ENCODE measurements at places on chromosomes 4 and X.

GRCh38 chr4:169987327-169988228, 38.6 kb downstream of the MFAP3L start:
- DNase-seq = no peak

DNA sequence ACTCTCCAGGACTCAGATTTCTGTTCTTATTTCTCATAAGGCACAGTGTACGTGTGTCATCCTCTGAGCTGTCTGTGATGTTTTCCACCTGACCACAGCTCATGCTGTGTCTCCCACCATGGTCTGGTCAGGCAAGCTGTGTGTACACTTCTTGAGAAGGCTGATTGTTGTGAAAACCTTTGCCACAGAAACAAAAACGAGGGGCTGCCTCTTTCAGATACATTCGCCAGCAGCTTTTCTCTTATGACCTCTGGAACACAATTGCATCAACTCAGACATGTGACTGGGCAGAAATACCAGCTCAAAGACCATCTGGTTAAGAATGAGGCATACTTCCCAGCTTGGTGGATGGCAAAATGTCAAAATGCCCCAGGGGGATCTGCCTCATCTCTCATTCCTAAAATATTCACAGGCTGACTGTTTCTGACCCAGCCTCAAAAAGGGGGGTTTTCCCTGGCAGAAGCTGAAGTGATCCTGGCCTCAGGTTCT, 46.1 kb downstream of the PGRMC2 start:
- DNase-seq = peak; percentile 35

- DNase-seq = no peak
These were observed 37.7 kb upstream of the KCNIP4 start for GRCh38 chr4:21986307-21986706.

DNA sequence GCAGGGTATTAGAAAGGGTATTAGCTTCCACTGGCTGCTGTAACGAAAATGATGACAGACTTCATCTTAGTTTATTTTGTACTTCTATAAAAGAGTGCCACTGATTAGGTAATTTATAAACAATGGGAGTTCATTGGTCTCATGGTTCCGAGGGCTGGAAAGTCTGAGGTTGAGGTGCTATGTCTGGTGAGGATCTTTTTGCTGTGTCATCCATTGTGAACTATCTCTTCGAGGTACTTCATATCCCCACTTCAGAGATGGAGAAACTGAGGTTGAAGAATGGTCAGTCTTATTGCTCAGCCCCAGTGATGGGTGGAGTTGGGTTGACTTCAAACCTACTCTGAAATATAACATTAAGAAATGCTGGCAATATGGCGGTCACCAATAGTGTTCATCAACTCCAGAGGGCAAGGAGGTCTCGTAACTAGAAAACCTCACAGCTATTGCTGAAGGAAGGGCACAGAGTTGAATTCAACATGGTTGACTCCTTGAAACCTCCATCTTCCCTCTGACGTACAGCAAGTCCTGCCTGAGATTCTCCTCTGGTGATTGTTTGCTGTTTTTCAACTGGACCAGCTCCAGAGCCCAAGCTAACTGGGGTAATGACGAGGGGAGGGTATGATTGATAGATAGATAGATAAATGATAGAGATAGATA, 53.6 kb upstream of the SHOX start:
- no peak for DNase-seq

GRCh38 chrX:34546366-34546765, 110.7 kb downstream of the TMEM47 start:
- DNase-seq = no peak

GRCh38 chrX:130831347-130831722, 71.7 kb downstream of the ENOX2 start:
- no peak for DNase-seq

DNA sequence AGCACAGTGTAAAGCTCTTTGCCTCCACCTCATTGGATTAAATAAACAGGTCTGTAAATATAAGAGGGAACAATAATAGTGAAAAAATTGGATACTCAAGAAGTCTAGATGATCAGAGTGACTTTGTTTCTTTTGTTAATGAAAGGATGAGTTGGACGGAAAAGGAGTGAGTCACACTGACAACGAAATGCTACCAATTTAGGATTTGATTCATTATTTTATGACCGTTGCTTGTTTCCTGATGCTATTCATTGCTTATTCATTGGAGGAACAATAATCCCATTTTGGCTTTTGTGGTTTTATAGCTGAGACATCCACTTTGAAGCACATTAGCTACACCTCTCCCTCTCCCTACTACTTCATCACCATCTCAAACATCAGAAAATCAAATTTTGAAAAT, 74.4 kb upstream of the DYNLT3 start:
- no peak for DNase-seq

DNA sequence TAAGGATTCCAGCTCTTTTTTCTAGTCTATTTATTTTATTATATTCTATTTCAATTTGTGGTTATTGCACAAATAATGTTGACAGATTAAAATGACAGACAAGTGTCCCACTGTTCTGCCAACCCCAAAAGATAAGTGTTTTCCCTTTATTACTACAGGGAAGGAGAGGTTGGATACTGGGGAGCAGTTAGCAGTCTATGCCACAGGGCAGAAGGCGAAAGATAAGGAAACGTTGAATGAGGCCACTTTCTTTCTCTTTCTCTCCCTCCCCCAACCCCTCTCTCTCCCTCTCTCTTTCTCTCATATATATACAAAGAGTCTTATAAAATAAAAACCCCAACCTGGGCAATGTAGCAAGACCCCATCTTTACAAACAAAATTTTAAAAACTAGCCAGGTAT, 31.6 kb downstream of the SLC9A6 start:
- DNase-seq = no peak

DNA sequence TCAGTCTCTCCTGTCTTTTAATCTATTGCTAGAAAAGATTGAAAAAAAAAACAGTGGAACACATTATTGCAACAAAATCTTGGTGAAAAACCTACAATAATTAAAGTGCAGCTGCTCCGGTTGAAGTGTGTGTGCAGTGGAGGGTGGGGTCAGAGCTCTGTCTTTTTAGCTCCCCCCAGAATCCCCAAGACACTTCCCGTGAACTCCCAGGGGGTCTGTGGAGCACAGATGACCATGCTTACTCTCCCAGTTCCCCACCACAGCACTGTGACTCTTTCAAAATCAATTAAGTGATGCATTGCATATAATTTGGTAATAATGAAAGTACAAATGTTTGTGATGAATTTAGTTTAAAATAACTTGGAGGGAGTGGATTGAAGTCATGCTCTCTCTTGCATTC, 15.7 kb upstream of the SLC10A4 start:
- DNase-seq = no peak

DNA sequence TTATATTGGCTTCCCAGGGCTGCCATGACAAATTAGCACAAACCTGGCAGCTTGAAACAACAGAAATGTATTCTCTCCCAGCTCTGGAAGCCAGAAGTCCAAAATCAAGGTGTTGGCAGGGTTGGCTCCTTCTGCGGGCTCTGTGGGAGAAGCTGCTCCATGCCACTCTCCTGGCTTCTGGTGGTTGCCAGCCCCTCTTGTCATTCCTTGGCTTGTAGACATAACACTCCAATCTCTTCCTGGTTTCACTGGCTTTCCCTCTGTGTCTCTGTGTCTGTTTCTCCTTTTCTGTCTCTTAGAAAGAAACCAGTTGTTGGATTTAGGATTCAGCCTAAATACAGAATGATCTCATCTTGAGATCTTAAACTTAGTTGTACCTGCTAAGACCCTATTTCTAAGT, 85.5 kb downstream of the USP46 start:
- DNase-seq = no peak

- no peak for DNase-seq
These were observed 155.0 kb upstream of the SFRP2 start for GRCh38 chr4:153943738-153944415.

DNA sequence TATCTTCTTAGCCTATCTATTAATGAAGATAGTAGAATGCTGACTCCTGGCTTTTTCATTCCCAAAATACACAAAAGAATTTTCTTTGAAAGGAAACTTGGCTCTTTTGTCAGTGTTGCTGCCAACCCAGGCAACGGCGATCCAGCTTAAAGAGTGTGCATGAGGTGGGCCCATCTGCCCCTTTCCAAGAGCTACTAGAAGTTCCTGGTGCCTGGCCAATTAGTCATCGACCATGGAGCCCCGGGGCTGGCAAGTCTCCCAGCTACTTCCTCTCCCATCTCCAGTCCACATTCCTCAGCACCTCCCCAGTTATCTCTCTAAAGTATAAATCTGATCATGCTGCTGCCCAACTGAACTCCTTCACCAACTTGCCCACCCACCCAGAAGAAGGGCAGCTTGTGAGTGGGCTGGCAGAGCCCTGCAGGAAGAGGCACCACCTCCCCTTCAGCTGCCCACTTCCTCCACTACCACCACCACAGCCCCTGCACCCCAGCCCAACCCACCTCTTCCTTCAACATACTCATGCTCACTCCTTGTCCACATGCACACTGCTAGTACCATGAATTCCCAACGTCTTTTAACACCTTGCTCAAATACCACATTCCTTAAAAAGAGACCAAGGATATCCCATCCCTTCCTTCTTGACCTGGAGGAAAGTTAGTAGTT, 158.2 kb upstream of the MAP3K15 start:
- peak; percentile 80 for DNase-seq

GRCh38 chr4:178693816-178694215, 1251.6 kb upstream of the AGA start:
- no peak for DNase-seq

DNA sequence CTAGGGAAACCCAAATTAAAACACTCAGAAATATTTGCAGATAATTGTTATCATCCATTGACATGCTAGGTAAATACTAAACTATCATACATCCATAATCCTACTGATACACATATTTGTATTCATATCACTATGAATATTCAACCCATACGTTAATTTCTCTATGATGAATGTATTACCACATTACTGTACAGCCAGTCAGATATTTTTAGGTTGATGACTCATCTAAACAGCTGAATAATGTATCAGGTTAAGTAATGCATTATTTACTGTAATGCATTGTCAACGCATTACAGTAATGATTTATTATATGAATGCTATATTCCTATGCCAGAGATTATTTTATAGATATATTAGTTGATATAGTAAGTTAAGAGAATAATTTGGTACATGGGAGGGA, 37.1 kb downstream of the VEGFC start:
- DNase-seq = no peak

GRCh38 chr4:87044511-87045233, 109.9 kb downstream of the AFF1 start:
- DNase-seq = no peak

GRCh38 chr4:5409237-5409636, 299.1 kb downstream of the EVC2 start:
- DNase-seq = no peak

DNA sequence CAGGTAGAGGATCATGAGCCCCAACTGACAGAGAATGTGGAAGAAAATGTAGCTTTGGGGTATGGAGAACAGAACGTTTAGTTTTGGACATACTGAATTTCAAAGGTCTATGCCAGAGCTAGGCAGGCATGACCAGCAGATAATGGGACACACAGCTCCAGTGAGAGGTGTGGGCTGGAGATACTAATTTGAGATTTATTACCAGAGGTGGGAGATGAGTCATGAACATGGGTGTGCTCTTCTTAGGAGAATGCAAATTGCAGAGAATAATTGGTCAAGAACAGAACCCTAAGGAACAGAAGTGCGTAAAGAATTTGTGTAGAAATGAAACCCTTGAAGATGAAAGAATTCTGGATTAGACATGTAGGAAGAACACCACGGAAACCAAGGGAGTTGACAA, 125.2 kb downstream of the PACRGL start:
- no peak for DNase-seq

GRCh38 chrX:100445593-100445992, 35.5 kb upstream of the PCDH19 start:
- DNase-seq = no peak

DNA sequence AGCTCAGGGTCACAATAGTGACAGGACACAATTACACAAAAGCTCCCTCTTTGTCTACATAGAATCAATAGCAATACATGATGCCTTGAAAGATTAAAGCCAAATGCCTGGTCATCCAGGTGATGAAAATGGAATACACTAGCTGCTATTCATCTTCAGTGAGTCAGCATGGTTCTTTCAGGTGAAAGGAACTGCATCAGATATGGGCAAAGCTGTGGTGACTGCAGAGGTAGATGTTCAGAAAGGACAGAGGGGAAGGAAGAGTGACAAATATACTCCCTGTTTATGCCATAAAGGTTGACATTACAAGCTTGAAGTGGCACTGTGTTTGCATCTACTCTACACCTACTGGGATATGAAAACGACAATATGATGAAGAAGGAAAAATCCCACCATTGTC, 20.0 kb upstream of the FTHL17 start:
- DNase-seq = no peak

DNA sequence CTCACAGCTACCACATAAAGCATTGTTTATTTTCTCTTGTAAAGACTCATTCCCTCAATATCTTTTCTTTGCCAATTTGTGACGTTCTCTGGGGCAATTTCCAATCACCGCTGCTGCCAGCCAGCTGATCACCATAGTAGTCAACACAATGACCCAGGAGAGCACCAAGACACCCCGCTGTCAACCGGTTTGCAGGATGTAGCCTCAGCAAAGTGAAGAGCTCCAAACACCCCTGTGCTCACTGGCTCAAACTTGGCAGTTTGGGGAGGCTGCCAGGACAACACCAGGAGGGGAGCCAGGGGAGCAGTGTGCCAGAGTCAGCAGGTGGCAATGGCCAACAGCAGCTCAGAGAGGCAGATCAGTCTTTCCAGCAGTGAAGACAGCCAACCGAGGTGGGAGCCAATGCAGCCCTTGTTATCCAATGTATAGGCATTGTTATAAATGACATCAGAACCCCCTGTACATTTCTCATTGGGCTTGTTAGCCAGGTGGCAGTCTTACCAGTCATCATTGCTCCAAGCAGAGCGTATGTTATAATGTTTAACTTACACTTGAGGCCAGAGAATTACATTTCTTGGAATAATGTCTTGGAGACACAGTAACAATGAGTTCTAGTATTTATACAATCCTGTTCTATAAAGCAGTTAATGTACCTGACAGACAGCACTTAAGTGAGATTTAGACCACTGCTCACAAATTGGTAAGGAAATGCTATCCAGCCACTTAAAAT, 274.9 kb upstream of the GK2 start:
- no peak for DNase-seq

All from SW 1271 (cell line).